ENCODE measurements at places on chromosomes 11 and 22. TPM values are rescaled to one million over a fixed set of nuclear protein-coding genes. Genes with fewer than 3 reads are reported as not detected.

DNA sequence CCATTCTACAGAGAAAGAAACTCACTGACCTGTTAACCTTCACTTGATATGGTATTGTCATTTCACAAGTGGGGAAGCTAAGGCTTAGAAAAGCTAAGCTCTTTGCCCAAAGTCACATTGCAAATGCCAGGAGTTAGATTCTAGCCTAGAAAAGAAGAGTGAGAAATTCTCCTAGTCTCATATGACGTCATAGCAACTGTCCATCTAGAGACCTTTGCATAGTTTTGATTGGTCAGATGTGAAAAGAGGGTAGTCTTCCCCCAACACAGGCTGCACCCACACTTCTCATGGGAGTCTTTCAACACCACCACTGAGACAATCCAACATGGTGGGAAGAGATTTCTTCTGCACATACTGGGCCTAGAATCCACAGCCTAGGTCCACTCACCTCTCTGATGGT, 197.9 kb downstream of the NTM start:
- DNase-seq, result no peak

DNA sequence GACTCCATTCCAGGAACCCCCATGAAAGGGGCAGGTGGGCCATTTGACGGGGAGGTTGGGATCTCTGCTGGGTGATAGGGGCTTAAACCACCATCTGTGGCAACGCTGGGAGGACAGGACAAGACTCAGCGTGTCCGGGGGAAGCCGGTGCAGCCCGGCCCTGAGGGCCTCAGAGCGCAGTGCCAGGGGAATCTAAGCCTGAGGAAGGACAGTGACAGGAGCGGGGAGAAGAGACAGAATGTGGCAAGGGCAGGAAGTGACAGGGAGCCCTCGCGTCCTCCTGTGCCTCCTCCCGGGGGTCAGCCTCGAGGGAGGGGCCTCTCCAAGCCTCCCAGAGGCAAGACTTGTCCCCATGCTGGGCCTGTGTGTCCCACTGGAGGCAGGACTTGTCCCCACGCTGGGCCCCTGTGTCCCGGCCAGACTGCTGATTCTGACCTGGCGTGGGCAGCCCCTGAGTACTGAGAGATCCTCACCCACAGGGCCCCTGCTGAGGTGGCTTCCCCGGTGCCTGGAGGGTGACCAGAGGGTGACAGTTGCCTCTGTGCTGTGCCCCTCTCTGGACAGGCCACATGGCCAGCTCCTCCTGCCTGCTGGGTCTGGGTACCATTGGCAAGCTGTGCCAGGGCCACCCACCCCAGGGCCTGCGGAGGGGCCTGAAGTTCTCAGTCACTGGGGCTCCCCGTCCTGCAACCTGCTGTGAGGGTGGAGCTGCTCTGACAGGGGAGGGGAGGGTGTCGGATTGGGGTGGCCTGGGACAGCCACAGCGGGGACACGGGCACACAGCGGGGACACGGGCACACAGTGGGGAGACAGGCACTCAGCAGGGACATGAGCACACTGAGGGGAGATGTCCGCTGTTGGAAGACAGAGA, 676.2 kb downstream of the BRD1 start:
- no peak for DNase-seq

GRCh38 chr11:117809236-117810055, 12.4 kb upstream of the DSCAML1 start:
- DNase-seq, result peak; percentile 71

CECR2 gene
- total RNA-seq, result 0.11 TPM

HYLS1 gene
- 4.6 TPM for total RNA-seq

PLAAT5 gene
- total RNA-seq, result 0.29 TPM

OR4X1 gene
- not detected for total RNA-seq

GRCh38 chr11:128553662-128554362, 33.5 kb downstream of the ETS1 start:
- peak; percentile 22 for DNase-seq

All from activated CD8-positive, alpha-beta T cell treated with anti-CD3 and anti-CD28 coated beads for 36 hours (primary cell).